ENCODE measurements at places on chromosomes 3 and 15. TPM values are rescaled to one million over a fixed set of nuclear protein-coding genes. Genes with fewer than 3 reads are reported as not detected.
A peak's percentile ranks its signal among the peaks of the same experiment; 100 is the strongest.

The GXYLT2 gene
- total RNA-seq = not detected

DNA sequence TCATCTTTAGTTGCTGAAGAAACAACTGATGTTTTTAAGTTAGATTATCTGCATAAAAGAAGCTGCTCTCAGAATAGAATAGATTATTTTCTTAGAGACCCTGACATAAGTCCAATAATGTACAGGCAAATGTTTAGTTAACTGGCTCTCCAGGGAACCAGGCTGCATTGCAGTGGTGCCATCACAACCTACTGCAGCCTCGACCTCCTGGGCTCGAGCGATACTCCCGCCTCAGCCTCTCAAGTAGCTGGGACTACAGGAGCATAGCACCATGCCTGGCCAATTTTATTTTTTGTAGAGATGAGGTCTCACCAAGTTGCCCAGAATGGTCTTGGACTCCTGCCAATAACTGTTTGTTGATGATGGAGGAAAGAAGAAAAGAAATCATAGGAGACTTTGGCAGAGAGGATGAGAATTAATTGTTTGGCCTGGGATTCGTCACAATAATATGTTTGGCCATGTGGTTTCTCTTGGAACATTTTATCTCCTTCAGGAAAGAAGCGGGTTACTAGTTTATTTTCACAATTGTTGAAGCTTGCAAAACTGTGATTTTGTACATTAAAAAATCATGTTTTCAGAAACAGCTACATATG is 429.2 kb downstream of the CADM2 start:
- no peaks in the 10 kb centered on the region for H3K36me3 ChIP-seq
- H3K4me3 ChIP-seq = no peak overlapping the region
- no peaks in the 10 kb centered on the region for H3K27me3 ChIP-seq
- no peak overlapping the region for H3K27ac ChIP-seq

DNA sequence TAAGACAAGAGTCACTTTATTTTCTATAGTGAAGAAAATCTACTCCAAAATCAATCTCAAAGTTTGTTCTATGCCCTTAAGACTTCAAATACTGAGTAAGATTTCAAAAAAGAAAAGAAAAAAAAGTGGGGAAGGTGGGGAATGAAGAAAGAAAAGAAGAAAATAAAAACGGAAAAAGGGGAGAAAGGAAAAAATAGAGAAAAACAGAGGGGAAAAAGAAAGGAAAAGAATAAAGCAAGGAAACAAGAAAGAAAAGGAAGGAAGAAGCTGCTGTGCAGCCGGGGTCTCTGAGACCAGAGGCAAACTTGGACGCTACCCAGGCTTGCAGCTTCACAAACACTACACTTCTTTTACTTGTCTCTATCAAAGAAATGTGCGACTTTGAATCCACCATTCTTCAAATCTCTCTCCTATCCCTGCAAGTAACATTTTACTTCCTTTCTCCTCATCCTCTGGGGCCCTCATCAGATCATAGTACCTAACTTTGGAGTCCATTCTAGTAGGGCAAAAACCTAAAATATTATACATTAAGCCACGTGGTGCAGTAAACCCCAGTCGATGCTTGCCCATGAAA is 279.8 kb downstream of the FOXP1 start:
- H3K4me1 ChIP-seq = peaks cover 59% of the 10 kb centered on the region
- no peaks in the 10 kb centered on the region for H3K27me3 ChIP-seq
- peak overlapping the region; percentile 97 for H3K27ac ChIP-seq
- DNase-seq = no peak

DNA sequence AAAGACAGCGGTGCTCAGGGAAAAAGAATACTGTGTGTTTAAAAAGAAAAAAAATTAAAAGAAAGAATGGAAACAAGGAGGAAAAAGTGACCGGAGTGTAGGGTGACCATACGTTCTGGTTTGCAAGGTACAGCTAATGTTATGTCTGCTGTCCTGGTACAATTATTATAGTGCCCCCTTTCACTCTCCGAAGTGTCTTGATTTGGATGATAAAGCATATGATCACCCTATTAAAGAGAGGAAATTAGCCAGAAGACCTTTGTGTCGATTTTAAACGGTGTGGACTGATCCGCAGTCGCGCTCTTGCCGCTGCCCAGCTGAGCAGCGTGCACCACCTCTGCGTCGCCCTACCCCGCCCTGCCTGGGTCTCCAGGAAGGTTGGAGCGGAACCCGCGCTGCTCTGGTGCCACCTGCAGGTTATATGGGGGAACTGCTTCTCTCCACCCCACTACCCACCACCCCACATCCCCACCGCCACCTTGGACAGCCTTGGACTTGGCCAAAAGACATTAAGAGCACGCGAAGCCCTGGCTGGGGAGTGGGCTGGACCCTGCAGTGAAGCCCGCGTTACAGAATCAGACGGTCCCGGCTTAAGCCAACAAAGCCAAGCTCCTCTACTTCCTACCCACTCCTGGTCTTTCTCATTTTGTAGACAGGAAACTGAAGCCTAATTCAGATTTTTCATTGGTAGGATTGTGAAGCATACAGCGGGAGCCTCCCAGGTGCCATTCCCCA is 41.2 kb upstream of the UBE2Q2 start:
- DNase-seq = peak; percentile 81
- H3K4me3 ChIP-seq = peak overlapping the region; percentile 62
- peaks cover 64% of the 10 kb centered on the region for H3K27me3 ChIP-seq
- H3K36me3 ChIP-seq = no peaks in the 10 kb centered on the region
- H3K27ac ChIP-seq = no peak overlapping the region

- no peaks in the 10 kb centered on the region for H3K36me3 ChIP-seq
- no peaks in the 10 kb centered on the region for H3K4me1 ChIP-seq
- no peak overlapping the region for H3K27ac ChIP-seq
- no peaks in the 10 kb centered on the region for H3K27me3 ChIP-seq
These were observed 301.7 kb downstream of the NTRK3 start for GRCh38 chr15:87954793-87955192.

All from activated naive CD8-positive, alpha-beta T cell treated with anti-CD3 and anti-CD28 coated beads, Interleukin-2, amount 10 ng/mL, durations not matched to agents 7 days and 5 days (primary cell).